ENCODE measurements at places on chromosomes 13 and 19. TPM values are rescaled to one million over a fixed set of nuclear protein-coding genes. Genes with fewer than 3 reads are reported as not detected.

DNA sequence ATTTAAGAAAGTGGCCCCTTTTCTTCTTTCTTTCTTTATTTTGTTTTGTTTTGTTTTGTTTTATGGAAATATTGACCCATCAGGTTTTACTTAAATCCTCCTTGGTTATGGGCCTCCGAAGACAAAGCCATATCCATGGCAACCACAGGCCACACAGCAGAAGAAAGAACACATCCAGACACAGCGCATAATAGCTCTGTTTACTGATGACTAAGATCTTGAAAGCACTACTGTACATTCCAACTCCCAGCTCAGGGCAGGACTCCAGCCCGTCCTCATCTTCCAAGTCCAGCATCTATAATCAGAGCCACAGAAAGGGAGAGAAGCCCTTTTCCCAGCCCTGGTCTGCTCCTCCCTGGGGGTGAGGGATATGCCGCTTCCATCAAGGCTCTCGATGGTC is 84.3 kb downstream of the NUFIP1 start:
- no peak for DNase-seq

DNA sequence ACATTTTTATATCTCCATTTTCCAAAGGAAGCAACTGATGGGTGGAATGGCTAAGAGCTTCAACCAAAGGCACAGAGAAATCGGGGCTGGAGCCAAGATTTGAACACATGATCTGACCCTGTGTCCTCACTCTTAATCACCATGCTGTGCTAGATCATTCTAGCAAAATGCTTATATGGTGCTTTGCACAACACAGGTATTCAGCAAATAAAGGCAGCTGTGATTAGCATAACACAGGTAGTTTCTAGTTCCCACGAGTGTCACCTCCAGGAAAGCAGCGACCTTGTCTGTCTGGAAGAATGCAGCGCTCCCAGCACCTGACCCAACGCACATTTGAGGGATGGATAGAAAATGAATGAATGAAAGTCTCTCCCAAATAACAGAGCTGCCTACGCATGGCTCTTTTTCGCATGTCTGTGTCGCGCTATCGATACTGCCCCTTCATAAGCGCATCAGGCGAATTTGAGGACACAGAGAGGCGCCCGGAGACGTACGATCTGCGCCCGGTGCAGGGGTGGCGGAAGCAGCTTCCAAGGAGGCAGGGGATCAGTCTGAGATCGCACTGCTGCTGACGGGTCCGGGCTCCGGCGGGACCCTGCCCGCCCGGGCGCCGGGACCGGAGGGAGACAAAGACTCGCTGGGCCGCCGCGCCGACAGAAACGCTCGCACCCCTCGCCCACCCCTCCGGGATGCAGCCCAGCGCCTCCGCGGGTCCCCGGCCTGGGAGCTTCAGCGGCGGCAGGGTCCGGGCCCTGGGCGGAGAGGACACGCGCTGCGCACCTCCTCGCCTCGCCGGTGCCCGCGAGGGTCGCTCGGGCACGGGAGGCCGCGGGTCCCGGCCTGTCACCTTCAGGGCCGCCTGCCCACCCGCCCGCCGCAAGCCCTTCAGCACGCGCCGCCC is 609 bp downstream of the EPS15L1 start:
- no peak for DNase-seq

- no peak for DNase-seq
Observed at GRCh38 chr13:105573136-105573535, 962.3 kb downstream of the EFNB2 start.

DNA sequence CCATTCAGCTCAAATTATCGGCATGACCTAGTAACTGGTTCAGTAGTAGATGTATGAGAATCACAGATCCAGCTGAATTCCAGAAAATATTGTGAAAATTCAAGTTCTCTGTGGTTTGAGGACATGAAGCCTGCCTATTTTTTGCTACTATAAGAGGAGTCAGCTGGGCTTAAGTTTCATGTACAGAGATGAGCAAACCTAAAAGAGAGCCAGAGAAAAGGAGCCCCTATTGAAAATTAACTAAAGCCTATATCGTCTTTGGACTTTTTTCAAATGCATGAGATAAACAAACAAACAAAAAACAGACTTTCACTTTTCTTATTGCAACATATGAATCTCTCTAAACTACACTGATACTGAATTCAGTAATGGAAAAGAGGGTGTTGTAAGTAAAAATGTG is 106.8 kb upstream of the SPRY2 start:
- no peak for DNase-seq

- DNase-seq, result peak; percentile 60
Observed at GRCh38 chr13:113864273-113864890, 506 bp upstream of the GAS6 start.

DNA sequence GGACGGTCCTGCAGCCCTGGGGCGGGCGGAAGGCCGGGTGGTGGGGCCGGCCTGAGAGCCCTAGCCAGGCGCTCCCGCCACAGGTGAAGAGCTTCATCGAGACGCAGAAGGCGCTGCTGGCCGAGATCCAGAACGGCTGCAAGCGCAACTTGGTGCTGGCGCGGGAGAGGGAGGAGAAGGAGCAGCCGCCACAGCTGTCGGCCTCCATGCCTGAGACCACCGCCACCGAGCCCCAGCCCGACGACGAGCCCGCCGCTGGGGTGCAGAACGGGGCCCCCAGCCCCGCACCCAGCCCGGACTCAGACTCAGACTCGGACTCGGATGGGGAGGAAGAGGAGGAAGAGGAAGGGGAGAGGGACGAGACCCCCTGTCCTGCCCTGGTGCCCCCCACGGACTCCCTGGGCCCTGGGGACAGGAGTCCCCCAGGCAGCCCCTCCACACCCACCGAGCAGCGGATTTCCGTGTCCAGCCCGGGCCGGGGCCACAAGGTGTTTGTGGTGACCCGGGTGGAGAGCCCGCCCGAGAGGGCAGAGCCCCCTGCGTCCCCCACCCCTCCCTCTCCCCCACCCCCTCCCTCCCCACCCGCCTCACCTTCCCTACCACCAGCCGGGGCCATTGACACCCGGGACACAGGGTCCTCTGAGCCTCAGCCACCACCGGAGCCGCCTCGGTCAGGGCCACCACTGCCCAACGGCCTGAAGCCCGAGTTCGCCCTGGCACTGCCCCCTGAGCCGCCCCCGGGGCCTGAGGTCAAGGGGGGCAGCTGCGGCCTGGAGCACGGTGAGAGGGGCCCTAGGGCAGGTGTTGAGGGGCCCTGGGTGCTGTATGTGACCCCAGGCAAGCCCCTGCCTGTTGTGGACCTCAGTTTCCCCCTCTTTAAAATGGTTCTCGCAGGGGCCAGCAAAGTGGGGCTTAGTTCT is 15.3 kb downstream of the NKPD1 start:
- no peak for DNase-seq

- no peak for DNase-seq
Observed at GRCh38 chr13:81395368-81395767, 1054.4 kb upstream of the SPRY2 start.

Gene NRTN
- 0.42 TPM for total RNA-seq

Gene HAUS8
- total RNA-seq, result 7.2 TPM
